ENCODE measurements at places on chromosomes 4 and X.

DNA sequence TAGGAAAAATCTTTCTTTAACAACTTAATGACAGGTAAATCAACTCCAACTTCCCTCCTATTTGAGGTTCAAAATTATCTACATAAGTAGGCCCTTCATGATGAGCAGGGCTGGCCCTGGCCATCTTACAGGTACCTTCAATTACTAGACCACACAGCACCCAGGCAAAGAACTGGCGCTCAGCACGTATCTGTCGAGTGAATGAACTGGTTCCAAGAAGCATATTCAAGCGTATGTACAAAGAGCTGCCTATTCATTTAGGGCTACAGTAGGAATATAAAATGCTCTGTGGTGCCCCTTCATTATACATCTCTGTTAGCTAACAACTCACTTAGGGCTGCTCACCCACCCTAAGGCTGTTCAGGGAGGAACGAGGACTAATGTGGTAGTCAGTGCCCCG, 48.0 kb downstream of the TSPAN5 start:
- DNase-seq, result no peak

DNA sequence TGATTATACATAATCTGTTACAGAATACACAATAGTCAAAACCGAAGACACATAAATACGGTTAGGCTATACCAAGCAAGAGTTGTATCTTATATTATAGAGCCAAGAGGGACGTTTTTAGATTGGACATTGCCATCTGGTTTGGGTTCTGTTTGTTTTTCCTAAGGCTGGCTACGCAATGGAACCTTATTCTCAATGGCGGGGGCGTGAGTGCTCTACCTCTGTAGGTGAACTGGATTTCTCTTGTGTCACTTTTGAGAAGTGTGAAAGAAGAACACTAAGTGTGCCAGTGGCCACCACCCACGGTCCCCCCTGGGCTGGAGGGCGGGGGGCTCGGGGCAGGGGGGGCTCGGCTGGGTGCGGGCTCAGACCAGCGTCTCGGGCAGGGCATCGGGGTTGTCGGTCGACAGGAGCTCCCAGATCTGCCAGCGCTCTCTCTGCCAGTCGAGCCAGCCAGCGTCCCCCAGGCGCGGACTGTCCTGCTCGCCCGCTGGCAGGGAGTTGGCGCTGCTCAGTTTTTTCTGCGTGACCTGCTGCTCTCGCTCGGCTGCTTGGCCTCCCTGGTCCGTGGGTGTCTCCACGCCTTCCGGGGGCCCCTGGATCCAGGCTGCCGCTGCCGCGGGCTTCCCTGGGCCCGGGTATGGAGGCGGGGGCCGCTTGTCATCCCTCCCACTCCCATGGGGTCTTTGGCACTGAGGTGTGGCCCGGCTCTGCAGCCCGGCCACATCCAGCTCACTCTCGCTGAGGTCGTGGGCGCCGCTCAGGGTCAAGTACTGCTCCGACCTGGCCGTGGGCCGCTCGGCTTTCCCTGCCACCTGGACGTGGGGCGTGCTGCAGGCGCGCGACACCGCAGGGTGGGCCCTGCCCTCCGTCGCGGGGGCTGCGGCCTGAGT, 27.6 kb downstream of the HCCS start:
- no peak for DNase-seq

GRCh38 chr4:82798168-82799005, at the start of gene SCD5:
SCD5 (minus strand) TSS chr4:82798796; CDS start chr4:82798537, 259 bp downstream.
- no peak for DNase-seq

- DNase-seq, result no peak
These were observed 1718.9 kb downstream of the C4orf33 start for GRCh38 chr4:130814896-130815295.

GRCh38 chrX:48306175-48306574, 50.3 kb downstream of the SSX3 start:
- DNase-seq, result no peak

DNA sequence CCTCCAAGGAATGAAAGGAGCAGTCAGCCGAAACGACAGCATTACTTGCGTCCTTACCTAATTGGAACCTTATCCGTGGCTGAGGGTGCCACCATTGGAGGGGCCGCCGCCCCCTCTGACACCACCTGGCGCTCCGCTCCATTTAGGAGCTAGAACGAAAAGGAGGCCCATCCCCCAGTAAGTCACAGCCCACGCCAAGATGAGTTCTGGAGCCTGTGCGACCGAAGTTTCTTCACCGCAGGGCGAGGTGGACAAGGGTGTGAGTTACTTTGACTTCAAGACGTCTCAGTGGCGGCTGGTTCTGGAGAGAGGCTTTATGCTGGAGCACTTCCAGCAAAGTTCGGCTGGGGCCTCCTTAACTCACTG, 729 bp upstream of the IRF2 start:
- peak; percentile 64 for DNase-seq

- no peak for DNase-seq
These were observed 55.8 kb upstream of the TSPAN7 start for GRCh38 chrX:38505583-38505982.

- no peak for DNase-seq
These were observed 40.0 kb downstream of the PWWP3B start for GRCh38 chrX:106208154-106208553.

GRCh38 chr4:184328022-184328736, 110.5 kb upstream of the ENPP6 start:
- DNase-seq, result no peak

DNA sequence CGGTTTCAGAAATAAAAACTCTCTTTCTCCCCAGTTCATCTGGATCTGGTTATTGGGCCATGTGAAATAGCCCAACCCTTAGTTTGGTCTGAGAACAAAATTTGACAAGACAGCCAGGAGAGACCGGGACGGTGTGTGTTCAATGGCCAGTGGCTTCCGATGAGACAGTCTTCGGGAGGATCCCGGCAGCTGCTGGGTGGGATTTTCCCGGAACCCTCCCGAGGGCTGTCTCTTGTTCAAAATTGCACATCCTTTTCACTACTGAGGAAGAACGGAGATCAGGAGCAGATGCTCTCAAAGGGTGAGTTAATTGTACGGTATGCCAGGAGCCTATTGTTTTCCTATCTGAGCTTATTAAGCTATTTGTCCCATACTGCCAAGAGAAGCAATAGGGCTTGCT, 166.5 kb downstream of the PRR32 start:
- no peak for DNase-seq

GRCh38 chr4:19614171-19614570, 637.5 kb upstream of the SLIT2 start:
- DNase-seq, result no peak

- no peak for DNase-seq
These were observed 902.8 kb upstream of the NDST4 start for GRCh38 chr4:116016201-116016600.

DNA sequence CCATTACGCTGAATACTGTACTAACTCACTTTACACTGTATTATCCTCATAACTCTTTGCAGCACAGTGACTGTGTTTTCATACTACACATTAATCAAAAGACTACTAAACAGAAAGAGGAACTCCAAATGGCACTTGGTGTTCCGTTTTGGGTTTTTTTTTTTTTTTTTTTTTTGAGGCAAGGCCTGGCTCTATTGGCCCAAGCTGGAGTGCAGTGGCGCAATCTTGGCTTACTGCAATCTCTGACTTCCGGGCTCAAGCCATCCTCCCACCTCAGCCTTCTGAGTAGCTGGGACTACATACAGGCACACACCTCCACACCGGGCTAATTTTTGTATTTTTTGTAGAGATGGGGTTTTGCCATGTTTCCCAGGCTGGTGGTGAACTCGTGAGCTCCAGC, 10.7 kb downstream of the KLHL8 start:
- no peak for DNase-seq

DNA sequence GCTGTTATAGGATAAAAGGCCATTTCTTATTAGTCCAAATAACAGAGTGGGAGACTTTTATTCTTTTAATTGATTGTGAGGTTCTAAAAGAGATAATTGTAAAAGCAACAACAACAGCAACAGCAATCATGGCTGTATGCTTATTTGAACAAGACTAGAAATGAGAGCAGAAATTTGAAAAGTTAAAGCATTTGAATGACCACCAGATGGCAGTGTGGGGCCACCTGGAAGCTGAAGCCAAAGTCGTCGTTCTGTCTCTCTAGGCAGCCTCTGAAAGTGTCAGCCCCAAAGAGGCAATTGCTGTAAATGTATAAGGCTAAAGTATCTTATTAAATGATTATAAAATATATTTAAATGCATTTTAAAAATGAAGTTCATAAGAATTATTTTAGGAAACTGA, 42.2 kb downstream of the SH2D1A start:
- DNase-seq, result peak; percentile 48

- no peak for DNase-seq
These were observed 1720.2 kb downstream of the PCDH7 start for GRCh38 chr4:32440391-32440790.

DNA sequence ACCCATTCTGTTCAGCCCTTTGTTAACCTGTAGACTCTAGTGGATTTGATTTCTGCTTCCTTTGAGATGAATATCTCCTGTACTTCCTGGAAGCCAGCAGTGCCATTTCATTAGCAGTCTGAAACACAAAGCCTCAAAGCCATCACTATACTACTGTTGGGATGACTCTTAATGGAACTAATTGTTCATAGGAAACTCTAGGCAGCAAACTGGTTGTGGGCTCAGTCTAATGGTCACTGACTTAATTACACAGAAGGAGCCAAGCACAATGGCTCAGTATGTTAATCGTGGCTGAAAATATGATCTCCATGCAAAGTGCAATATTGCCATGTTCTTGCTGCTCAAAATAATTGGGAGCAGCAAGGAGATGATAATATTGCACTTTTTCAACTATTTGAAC, 262.3 kb downstream of the ARHGAP24 start:
- no peak for DNase-seq

DNA sequence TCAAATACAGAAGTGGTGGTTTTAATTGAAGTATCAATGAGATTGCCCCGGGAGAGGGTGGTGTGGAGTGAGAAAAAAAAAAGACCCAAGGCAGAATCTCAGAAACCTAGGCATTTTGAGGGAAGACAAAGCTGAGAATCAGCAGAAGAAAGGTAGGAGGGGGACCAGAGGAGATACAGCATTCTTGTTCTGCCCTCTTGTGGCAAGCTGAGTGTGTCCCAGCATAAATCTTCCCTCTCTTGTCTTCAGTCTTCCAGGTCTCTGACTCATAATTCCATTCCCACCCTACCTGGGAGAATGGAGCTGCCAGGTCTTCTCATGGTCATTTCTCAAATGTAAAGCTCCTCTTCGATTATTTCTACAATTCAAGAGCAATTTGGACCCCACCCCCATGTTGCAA, 32.7 kb upstream of the MAGED1 start:
- DNase-seq, result no peak

DNA sequence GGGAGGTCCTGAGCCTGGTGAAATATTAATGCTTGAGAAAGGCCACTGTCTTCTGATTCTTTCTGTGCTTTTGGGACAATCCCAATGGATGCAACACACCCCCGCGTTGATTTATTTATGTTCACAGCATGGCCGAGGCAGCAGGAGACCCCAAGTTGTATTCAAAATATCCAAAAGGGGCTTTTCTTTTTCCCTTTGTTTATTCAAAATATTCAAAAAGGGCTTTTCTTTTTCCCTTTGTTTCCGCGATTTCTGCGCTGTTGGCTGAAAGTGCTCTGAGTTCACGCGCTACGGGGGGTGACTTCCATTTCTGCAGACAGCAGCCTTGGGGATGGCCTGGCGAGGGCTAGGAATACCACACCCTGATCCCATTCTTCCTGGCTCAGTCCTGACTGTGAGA, 59.5 kb upstream of the PPP2R3B start:
- no peak for DNase-seq

DNA sequence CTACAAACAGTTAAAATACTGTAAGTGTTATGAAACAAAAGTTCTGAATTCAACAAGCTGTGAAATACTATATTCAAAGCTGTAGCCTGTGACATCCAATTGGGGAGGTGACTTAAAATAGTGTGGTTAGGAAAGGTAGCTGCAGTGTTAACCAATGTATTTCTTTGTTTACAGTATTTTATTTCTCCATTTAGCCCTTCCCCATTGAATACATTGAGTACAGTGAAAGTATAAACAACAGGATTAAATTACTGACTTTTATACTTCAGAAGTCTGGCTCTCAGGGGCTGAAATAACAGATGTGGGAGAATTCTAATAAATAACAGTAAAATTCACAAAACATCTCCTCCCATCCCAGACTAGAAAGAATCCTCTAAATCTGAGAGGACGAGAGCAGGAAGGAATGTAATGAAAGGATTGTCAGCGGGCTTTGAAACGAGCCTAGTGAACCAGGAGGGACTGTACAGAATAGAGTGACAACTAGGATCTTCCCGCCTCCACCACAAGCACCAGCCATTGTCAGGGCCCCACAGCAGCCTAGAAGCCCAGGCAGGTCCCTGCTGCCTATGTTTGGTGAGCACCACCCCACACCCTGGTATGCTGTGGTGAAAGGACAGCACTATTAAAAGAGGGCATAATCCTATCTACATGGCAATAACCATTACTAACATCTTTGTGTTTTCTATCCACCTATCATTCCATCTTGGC, 73.7 kb downstream of the SPCS3 start:
- no peak for DNase-seq

DNA sequence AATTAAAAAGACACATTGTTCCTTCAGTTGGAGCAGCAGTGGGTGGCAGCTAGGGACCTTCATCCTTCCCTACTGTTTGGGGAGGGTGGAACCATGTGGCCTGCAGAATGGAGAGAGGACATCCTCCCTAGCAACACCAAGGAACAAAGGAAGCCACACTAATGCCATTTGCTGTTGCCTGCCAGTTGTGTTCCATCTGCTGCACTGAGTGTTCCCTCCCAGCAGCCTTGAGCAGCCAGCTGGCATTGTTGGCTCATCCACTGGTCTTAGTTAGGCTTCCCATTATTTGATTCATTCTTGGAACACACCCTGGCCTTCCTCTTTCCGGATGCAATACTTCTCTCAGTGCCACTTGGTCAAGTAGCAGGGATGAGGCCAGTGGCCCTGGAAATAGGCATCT, 25.0 kb upstream of the HMGB3 start:
- no peak for DNase-seq

GRCh38 chr4:6987588-6987961, 55.6 kb upstream of the TADA2B start:
- DNase-seq, result no peak

DNA sequence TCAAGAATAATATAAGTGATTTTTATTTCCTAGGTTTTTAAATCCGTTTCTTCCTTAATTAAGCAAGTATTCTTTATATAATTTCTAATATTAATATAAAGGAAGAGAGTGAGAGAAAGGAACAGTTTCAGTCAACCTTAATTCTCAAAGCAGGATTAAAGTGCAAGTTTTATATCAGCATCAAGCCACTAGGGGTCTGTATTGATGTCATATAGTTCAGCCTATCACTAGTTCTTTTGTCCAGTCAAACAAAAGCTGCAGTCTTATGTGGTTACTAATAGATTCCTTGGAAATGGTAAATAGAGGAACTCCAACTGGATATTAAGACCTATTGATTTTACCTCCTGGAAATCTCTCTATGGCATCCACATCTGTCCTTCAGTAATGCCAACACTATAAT, 82.0 kb downstream of the NAP1L3 start:
- no peak for DNase-seq

DNA sequence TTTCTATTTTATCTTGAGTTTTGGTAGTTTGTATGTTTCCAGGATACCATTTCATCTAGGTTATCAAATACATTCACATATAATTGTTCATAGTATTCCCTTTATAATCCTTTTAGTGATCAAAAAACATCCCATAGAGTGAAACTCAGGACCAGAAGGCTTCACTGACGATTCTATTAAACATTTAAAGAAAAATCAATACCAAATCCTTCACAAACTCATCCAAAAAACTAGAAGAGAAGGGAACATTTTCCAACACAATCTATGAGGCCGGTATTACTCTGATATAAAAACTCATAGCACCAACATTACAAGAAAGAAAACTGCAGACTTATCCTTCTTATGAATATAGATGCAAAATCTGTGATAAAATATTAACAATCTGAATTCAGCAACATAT, 203.4 kb downstream of the ANKRD50 start:
- no peak for DNase-seq

- no peak for DNase-seq
These were observed 49.8 kb upstream of the PRSS48 start for GRCh38 chr4:151227172-151227571.

Data from hematopoietic multipotent progenitor cell treated with erythropoietin and hydrocortisone succinate and interleukin-3 and kit ligand, for 15 days (in vitro differentiated cells).